CD8-positive, alpha-beta memory T cell (primary cell): ENCODE measurements at places on chromosomes 6 and 20. TPM values are rescaled to one million over a fixed set of nuclear protein-coding genes. Genes with fewer than 3 reads are reported as not detected.

Gene MAK
- total RNA-seq, result 1.8 TPM

GRCh38 chr6:33992191-33992590 lies 153.7 kb downstream of the GRM4 start:
- DNase-seq, result no peak

GRCh38 chr6:41355952-41356351 lies 20.5 kb downstream of the NCR2 start:
- DNase-seq, result no peak

- DNase-seq, result no peak
Measured at GRCh38 chr6:145047891-145048290, 687.4 kb downstream of the EPM2A start.

- DNase-seq, result no peak
Measured at GRCh38 chr20:48308232-48308781, 519.5 kb downstream of the PREX1 start.

DNA sequence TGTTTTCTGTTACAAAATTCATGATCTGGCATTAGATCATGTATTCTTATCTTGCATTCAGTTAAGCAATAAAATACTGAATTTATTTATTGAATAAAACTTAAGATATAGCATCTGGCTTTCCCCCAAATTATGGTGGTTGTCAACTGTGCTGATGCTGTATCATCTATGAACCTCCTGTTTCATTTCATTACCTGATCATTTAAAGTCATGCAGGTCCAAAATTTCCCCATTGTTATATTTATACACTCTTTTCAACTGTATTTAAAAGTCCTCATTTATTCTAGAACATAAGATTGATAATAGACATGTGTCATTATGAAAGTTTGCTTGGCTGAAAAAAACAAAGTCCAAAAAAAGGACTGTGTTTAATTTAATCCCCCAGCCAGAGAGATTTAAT lies 627.4 kb upstream of the ADGRB3 start:
- no peak for DNase-seq

DNA sequence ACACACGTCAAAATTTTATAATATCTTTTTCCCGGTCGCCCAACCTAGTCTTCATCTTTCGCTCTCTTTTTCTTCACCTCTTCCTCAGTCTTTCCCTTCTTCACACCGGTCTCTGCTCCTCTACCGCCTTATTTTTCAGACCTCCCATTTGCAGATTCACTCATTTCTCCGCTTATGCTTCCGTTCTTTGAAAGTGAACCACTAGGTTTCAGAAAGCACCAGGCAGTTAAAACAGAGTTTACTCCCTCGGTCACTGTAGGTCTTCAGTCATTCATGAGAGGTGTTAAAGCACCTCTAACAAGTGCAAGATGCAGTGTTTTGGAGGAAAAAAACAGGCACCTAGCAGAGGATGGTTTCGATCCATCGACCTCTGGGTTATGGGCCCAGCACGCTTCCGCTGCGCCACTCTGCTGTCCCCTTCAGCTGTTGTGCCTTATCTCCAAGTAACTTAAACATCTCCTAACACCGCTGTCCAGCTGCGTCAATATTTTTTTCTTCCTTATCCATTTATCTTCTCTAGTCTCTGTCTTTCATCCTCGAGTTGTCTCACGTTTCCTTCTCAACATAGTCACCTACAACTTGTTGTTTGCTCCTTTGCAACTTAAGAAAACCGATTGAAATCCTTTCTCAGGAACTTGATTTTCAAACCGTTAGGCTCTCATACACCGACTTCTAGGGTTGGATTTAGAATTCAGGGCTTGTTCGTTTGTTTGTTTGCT lies 119.7 kb upstream of the ZNF184 start:
- DNase-seq, result peak; percentile 19

DNA sequence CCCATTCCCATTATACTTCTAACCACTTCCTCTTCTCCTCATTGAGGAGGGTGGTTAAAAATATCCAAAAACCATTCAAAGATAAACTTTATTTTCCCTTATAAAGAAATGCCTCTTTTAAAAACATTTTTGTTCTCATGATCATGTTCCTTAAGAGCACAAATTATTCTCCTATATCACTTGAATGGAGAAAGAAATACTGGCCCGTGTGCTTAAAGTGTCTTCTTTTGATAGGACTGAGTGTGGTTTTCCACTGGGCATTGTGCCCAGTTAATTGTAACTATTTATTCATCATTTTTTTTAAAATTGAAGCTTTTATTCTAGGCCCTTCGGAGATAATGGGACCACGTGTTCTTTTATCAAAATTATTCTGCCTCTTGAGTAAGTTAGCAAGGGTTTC lies 871.5 kb downstream of the QKI start:
- no peak for DNase-seq

GRCh38 chr6:71279321-71279720 lies 9.3 kb upstream of the OGFRL1 start:
- DNase-seq, result no peak

DNA sequence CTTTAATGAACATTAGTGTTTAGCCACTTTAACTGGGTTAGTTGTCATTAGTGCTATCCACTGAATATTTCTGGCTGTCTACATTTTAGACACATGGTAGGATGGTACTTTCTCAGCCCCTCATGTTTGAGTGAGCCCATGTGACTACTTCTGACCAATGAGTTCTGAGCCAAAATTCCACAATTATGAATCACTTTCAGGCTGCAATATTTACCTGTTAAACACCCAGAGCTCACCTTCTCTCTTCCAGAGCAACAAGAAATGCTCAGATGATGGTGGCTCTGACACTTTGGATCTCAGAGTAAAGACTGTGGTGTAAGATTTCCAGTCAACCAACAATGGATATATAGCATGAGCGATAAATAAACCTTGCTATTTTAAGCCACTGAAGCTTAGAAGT lies 24.8 kb downstream of the SPACA1 start:
- DNase-seq, result no peak

DNA sequence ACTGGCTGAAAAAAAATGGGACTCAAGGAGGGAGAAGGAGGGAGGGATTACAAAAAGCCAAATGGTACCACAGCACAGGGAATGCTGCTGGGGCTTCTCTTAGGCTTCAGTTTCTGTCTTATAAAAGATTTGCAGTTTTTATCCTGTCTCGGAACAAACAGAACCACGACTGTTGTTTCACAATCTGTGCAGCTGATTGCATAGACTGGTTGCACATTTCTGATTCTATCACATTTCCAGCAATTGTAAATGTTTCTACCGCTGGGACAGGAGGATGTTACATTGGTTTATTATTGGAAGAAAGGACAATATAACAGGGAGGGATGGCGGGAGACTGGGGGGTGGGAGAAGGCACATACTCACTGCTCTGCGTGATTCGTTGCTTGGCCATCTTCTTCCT lies 73.5 kb upstream of the ARID1B start:
- no peak for DNase-seq

DNA sequence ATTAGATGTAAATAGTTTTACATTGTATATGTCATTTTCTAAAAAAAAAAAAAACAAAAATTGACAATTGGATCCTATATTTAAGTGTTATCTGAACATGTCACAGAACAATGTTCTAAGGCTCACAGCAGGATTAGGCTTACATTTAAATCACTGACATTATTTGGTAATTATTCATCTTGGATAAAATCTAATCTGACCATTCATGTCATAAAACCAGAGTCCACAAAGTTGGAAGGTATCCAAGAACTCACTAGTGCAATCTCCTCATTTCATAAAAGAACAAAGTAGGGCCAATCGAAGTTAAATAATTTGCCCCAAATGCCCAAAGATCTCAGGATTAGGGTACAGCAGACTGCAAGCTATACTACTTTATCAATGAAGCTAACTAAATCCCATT lies 73.0 kb downstream of the PDSS2 start:
- DNase-seq, result no peak

Gene AGPAT1
- total RNA-seq, result 42.5 TPM

DNA sequence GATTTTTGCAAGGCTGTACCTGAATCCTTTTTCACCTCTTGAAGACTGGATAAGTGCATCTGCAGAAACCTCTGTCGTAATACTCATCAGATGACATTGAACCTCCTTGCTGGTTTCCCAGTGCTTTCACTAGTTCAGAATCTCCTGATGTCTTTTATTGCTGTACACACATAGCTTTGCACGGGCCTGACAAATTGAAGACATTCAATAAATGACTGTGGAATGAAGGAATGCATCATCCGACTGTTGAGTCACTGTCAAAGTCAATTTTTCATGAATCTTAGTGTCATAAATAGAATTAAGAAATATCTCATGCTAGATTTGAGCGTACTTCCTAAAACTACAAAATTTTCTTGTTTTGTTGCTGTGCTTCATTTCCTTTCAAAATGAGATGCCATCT lies 598.2 kb upstream of the MAP3K7 start:
- no peak for DNase-seq

DNA sequence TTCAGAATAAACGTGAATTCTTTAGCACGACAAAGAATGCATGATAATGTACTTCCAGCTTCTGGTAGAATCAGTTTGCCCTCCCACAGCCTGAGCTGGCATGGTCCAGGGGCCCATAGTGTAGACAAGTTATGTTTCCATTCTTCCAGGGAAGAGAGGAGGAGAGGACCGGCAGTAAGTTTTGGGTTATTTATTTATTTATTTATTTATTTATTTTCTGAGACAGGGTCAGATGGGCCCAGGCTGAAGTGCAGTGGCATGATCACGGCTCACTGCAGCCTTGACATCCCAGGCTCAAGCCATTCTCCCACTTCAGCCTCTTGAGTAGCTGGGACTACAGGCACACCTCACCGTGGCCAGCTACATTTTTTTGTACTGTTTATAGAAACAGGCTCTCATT lies 4.7 kb downstream of the GABRR1 start:
- DNase-seq, result no peak

DNA sequence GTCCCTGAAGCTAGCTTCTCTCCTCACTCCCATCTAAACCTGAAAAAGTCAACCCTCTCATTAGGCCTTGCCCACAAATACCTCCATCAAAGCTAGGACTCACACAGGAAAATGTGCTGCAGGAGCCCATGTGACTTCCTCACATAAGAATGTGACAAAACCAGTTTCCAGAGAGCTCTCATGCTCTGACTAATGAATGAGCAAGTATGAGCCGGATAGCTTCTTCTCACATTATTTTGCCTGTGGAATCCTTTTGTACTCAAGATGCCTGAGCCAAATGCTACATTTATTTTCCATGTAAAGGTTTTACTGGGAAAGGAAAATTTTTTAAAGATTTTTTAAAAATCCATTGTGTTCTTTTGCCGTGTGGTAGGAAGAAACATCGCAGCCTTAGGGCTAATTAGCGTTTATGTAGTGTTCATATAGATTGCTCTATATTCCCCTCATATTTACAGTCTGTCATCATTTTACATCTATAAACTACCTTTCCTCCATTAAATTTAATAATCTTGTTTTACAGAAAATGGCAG lies 68.6 kb upstream of the CCN6 start:
- peak; percentile 41 for DNase-seq

GRCh38 chr6:5665173-5665572 lies 341.6 kb downstream of the NRN1 start:
- no peak for DNase-seq

Gene ZNF335
- total RNA-seq, result 38.3 TPM

Gene GJA1
- total RNA-seq, result not detected

DNA sequence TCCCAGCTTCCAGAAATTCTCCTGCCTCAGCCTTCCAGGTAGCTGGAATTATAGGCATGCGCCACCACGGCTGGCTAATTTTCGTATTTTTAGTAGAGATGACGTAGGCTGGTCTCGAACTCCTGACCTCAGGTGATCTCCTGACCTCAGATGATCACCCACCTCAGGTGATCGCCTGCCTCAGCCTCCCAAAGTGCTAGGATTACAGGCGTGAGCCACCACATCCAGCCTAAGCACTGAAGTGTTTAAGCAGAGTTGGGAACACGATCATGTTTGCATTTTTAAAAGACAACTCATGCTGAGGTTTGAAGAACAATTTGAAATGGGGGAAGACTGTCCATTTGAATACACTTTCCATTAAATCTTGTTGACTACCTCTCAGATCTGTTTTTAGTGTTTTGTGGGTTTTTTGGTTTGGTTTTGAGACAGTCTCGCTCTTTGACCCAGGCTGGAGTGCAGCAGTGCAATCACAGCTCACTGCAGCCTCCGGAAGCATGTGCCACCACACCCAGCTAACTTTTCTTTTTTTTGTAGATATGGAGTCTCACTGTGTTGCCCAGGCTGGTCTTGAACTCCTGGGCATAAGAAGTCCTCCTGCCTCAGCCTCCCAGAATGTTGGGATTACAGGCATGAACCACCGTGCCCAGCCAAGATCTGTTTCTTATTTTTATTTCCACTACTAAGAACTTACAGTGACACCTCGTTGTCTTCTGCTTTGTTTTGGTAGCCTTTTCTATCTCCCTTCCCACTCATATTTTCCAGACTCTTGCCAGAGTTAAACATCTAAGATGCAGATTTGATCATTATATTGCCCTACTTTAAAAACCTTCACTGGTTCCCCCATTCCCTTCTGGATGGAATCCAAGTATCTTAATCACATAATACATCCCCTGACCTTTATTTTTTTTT lies 5.5 kb downstream of the CASP8AP2 start:
- peak; percentile 33 for DNase-seq
